Activated T-cell treated with anti-CD3 and anti-CD28 coated beads, Interleukin-2, amount 50 U/mL, for 24 hours (primary cell): ENCODE measurements at places on chromosomes 6 and 20.

- no peak for DNase-seq
Observed at GRCh38 chr6:139395891-139396301, 21.4 kb upstream of the CITED2 start.

DNA sequence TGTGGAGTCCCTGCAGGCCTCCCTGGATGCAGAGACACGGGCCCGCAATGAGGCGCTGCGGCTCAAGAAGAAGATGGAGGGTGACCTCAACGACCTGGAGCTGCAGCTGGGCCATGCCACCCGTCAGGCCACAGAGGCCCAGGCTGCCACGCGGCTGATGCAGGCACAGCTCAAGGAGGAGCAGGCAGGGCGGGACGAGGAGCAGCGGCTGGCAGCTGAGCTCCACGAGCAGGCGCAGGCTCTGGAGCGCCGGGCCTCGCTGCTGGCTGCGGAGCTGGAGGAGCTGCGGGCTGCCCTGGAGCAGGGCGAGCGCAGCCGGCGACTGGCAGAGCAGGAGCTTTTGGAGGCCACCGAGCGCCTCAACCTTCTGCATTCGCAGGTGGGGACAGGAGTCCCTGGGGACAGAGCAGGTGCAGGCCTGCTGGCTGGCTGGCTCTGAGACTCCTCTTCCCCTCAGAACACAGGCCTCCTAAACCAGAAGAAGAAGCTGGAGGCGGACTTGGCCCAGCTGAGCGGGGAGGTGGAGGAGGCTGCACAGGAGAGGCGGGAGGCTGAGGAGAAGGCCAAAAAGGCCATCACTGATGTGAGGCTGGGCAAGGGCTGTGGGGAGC, 44.7 kb downstream of the MYH7B start:
- DNase-seq: no peak

GRCh38 chr20:25048519-25048952, 9.4 kb downstream of the ACSS1 start:
- DNase-seq: no peak

- DNase-seq: no peak
Observed at GRCh38 chr6:7805850-7806214, 79.9 kb downstream of the BMP6 start.

GRCh38 chr6:108616973-108617372, 56.3 kb downstream of the FOXO3 start:
- DNase-seq: no peak

GRCh38 chr6:166206066-166206465, 38.4 kb upstream of the TBXT start:
- no peak for DNase-seq

- DNase-seq: no peak
Observed at GRCh38 chr6:93213028-93213427, 206.3 kb downstream of the EPHA7 start.

DNA sequence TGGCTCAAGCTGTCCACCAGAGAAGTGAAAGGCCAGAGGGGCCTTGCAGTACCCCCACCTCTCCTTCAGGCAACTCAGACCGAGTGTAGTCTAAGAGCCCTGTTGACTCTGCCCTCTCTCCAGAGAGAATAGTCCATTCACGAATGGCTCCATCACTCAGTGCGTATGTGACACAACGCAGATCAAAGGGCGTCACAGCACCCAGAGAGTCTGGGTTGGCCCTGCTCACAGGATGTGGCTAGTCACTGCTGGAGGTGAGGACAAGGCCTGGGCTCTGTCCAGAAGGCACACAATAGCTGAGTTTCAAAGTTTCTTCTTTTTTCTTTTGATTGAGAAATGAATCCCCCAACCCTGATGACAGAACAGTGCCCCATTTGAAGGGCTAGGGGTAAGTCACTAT, 74.1 kb downstream of the TRMT11 start:
- no peak for DNase-seq

GRCh38 chr6:133887156-133887879, 1.6 kb upstream of the TCF21 start:
- no peak for DNase-seq

DNA sequence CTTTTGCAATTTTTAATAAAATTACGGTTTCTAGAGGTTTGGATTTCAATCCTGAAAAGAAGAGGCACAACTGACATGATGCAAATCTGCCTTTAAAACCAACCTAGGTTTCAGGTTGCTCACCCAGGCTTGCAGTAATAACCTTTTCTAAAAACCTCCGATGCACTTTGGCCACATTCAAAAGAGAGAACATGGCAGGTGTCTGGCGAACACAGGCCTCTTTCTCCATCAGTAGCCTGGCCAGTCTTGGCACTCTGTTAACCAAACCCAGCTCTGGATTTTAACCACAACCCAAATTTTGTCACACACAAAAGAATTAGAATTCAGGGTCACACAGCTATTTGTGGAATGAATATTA, 55.8 kb upstream of the MAFB start:
- no peak for DNase-seq

DNA sequence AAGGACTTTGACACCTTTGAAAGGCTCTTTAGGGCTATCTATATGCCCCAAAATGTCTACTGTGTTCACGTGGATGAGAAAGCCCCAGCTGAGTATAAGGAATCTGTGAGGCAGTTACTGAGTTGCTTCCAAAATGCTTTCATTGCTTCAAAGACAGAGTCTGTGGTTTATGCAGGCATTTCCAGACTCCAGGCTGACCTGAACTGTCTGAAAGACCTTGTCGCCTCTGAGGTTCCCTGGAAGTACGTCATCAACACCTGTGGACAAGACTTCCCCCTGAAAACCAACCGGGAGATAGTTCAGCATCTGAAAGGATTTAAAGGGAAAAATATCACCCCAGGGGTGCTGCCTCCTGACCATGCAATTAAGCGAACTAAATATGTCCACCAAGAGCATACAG, 65.2 kb downstream of the GCNT2 start:
- DNase-seq: no peak

DNA sequence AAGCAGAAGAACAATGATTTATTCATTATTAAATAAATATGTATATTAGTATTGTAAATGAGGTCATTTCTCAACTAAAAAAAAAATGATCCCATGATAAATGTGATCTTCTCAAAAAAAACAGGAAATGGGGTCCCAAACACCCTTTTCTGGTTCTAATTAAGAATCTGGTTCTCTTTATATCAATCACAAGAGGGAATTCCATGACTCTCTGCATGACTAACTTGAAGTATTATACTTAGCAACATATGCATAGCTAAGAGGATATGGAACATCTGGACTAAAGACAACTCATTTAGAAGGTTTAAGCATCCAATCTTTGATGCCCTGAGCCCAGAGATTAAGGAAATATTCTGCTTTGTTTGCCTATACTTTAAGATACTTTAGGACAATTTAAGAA, 89.7 kb upstream of the EMILIN3 start:
- DNase-seq: no peak

- DNase-seq: no peak
Observed at GRCh38 chr6:160791981-160792418, 90.0 kb downstream of the PLG start.

- DNase-seq: no peak
Observed at GRCh38 chr20:46347841-46348803, 39.8 kb upstream of the CDH22 start.

GRCh38 chr20:325889-326644, 715 bp downstream of the SOX12 start:
- peak; percentile 75 for DNase-seq

GRCh38 chr6:63446405-63446804, 125.9 kb upstream of the LOC128125822 start:
- DNase-seq: no peak

- DNase-seq: no peak
Observed at GRCh38 chr6:36413489-36414480, 26.3 kb upstream of the ETV7 start.

GRCh38 chr20:50996901-50997865, 25.7 kb downstream of the KCNG1 start:
- no peak for DNase-seq

- no peak for DNase-seq
Observed at GRCh38 chr6:12222405-12223366, 67.5 kb upstream of the EDN1 start.

DNA sequence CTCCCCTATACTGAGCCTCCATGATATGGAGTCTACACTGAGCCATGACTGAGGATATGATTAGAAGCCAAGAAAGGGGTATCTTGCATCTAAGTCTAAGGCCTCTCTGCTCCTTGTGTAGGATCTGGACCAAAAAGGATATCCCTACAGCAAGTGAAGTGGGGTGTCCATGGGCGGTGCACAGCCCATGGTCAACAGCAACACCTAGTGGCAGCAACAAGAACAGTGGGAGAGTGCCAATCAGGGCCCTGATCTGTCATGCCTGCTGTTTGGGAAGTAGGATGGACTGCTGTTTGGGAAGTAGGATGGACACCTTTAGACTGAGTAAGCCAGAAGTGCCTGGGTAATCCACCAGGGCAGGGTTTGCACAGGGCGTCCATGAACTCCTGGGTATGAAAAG, 22.4 kb downstream of the PTGIS start:
- no peak for DNase-seq

GRCh38 chr20:63290136-63290676, 2.8 kb upstream of the COL20A1 start:
- no peak for DNase-seq

DNA sequence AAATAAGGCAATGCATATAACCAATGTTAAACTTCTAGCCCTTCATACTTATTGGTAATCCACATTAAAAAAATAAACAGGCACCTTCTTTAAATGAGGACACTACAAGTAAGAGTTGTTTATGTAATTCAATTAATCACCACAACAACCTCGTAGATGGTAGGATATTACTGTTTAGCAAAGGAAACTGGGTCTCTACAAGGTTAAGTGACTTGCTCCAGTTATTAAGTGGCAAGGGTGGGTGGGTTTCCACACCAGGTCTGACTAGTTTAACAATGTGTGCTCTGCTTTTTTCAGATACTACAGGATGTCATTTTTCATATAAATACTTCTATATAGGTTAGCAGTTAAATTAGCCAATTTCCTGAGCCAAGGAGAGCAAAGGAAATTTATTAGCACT, 129.1 kb downstream of the MAN1A1 start:
- DNase-seq: no peak

DNA sequence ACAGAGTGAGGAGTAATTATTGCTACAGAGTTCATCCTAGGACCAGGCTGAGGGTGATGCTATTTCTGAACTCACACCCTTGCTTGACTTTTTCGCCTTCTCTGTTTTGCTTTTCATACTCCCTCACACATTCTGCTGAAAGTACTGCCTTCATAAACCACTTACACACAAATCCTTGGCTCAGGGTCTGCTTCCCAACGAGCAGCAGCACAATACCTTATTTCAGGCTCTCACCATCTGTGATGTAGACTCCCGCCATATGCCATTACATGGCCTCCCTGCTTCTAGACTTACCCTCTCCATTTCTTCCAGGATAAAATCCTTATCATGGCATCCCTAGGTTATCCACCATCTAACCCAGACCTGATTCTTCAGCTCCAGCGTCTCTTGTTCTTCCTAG, 321.3 kb upstream of the SPTLC3 start:
- DNase-seq: no peak

GRCh38 chr20:34364223-34364506, 1.1 kb downstream of the ITCH start:
- DNase-seq: no peak

- no peak for DNase-seq
Observed at GRCh38 chr6:95487817-95488216, 89.5 kb upstream of the MANEA start.

DNA sequence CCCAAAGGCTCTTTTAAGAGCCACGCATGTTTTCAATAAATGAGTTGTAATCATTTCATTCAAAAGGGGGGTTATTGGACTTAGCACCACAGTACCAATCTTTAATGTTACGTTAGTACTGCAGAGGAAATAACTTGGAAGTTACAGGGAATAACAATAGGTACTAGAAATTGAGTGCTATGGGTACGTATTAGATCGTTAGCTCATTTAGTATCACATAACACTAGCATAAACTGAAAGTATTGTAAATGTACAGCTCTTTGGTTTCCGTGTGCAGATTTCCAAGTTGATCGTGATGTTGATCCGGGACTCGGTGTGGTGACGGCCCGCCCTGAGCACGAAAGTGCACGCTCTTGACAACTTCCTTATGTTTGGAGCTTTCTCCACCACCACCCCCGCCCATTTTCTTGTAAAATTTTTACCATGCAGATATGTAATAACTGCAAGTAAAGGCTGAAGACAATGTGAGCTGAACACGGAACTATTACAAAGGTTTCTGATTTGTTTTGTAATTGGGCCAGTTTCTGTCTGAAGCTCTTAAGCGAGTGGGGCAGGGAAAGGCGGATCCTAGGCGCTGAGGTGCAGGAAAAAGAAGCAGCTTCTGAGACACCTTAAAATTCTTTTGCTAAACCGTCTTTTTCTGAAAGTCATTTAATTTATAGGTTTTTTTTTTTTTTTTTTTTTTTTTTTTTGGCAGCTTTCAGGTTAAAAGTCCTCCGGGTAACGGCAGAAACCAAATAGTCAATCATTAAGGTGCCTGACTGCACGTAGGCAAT, 71.5 kb downstream of the HFE start:
- DNase-seq: peak; percentile 54

DNA sequence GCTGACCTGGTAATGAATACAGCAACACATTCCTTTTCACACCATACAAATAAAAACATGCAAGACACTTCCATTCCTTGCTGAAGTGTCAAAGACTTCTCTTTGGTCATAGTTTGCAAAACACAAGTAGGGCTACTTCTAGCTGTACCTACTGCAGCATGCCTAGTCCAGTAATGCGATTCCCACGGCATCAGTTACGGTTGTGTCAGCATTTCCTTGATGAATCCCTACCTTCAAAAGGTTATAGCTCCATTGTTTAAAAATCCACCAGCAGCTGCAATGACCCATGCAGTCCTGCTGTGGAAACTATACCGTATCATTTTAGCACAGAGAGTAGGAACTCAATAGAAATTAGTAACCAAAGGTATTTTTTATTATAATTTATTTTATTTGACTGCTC, 1371.5 kb downstream of the EPHA7 start:
- DNase-seq: no peak

DNA sequence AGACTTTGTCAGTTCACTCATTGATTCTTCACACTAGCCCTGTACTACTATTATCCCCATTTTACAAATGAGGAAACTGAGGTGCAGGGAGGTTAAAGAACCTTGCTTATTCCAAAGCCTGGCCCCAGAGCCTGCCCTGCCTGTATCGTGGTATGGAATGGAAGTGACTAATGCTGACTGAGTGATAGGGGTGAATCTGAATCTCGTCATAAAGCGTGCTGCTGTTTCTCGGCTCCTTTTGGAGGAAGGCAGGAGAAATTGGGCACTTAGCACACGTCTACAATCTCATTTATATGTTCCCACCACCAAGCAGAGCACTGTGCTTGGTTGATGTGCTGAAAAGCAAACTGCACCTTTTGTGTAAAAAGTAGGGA, 17.1 kb downstream of the GFRA4 start:
- no peak for DNase-seq

- no peak for DNase-seq
Observed at GRCh38 chr6:14692208-14692607, 553.7 kb upstream of the JARID2 start.

- no peak for DNase-seq
Observed at GRCh38 chr6:132425176-132425575, 23.9 kb upstream of the MOXD1 start.

GRCh38 chr6:80637312-80637711, 530.8 kb downstream of the BCKDHB start:
- no peak for DNase-seq

GRCh38 chr6:127404133-127404532, 55.1 kb downstream of the KIAA0408 start:
- DNase-seq: no peak
